ENCODE measurements at places on chromosomes 1 and 21.

DNA sequence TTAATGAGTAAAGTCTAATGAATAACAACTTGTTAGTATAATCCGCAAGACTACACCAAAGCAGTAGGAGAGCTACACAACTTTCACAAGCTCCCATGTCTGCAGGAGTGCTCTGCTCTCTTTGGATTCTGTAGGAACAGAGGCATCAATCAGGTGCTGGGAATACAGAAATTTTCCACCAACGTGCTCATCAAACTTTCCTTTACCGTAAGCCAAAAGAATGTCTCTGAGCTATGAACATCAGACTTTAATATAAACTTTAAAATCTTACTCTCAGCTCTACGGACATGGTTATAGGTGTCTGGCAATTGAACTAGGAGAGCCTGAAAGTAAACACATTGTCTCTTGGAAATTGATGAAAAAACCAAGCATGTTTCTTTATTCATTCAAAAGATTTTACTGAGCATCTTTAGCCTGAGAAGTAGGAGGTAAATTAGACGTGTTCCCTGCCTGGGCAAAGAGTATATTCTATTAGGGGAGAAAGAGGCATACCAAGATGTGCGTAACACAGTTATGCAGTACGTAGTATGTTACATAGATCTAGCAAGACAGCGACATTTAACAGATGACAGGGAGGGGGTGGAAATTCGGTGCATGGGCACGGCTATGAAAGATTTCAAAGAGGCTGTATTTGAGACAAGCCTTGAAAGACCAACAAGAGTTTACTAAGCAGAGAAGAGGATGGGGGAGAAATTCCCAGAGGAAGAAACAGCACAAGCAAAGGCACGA, 85.2 kb downstream of the TM2D1 start:
- no peak for ATAC-seq

DNA sequence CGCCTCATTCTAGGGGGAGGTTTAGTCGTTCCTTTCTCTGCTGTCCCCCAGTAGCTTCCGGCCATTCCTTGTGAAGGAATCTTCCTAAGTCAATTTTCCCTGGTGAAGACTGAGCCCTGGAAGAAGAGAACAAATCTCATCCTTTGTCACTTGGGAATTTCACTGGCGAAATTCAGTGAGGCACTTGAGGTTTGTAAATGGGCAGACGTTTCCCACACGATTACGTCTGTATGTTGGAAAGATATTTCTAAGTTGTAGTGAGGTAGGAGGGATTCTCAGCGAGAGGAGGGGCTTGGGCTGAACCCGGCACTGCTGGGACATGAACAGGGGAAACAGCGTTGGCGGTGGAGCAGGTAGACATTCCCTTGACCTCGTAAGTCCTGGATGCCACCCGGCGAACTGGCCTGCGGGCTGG, 47.2 kb downstream of the GALNT2 start:
- ATAC-seq = no peak

- ATAC-seq = no peak
Observed at GRCh38 chr1:89881415-89882058, 60.7 kb downstream of the LRRC8D start.

GRCh38 chr21:42575111-42575510, 61.5 kb downstream of the SLC37A1 start:
- no peak for ATAC-seq

GRCh38 chr1:24713176-24713575, 32.1 kb upstream of the CLIC4 start:
- no peak for ATAC-seq

DNA sequence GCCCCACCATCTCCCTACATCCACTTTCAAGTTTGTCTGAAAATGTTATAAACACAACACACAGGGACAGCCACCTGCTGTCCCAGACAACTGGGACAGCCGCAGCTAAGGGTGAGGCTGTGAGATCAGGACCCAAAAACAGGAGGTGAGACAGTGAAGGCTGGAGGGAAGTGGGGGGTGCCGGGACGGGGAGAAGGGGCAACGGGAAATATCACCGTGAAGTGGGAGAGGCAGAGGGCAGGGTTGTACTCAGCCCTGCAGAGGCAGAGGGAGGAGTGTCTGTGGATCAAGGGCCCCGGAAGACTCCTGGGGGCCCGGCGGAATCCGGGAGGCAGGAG, 114.4 kb downstream of the CASZ1 start:
- ATAC-seq = no peak

DNA sequence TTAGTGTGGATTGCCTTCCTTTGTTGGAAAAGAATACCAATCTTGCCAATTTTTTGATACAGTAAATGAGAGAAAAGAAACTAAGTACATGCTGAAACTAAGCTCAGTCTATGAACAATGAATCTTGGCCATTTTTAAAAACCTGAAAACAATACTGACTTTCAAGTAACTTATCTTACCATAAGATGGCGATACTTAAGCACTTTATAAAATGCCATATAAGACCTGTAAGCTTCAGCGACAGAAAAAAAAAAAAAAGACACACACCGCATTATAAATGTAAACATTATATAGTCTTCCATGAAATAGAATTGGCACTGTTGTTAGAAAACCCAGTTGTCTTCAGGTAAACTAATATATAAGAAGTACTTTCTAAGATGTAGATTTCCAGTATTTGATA, 3.0 kb downstream of the OLFM3 start:
- ATAC-seq = no peak

All from gastroesophageal sphincter (tissue), 4 donors.